ENCODE measurements at places on chromosomes 16 and 17. TPM values are rescaled to one million over a fixed set of nuclear protein-coding genes. Genes with fewer than 3 reads are reported as not detected.

The TNP2 gene
- total RNA-seq = not detected

The SPATA22 gene
- 0.53 TPM for total RNA-seq

The IRF8 gene
- 67.9 TPM for total RNA-seq

- no peaks in the 10 kb centered on the region for H3K36me3 ChIP-seq
- DNase-seq = no peak
- no peak overlapping the region for H3K27ac ChIP-seq
- H3K4me1 ChIP-seq = no peaks in the 10 kb centered on the region
- no peaks in the 10 kb centered on the region for H3K27me3 ChIP-seq
These were observed 718.1 kb upstream of the SOX9 start for GRCh38 chr17:71402661-71403141.

- H3K27me3 ChIP-seq = no peaks in the 10 kb centered on the region
- peaks cover 26% of the 10 kb centered on the region for H3K4me1 ChIP-seq
- peak overlapping the region; percentile 73 for H3K27ac ChIP-seq
- no peaks in the 10 kb centered on the region for H3K36me3 ChIP-seq
- DNase-seq = no peak
- H3K4me3 ChIP-seq = no peak overlapping the region
These were observed 40.5 kb downstream of the BAHCC1 start for GRCh38 chr17:81435652-81436293.

GRCh38 chr16:52573365-52574299, 26.7 kb upstream of the TOX3 start:
- DNase-seq = no peak
- no peaks in the 10 kb centered on the region for H3K36me3 ChIP-seq
- H3K27ac ChIP-seq = no peak overlapping the region
- H3K4me1 ChIP-seq = no peaks in the 10 kb centered on the region

DNA sequence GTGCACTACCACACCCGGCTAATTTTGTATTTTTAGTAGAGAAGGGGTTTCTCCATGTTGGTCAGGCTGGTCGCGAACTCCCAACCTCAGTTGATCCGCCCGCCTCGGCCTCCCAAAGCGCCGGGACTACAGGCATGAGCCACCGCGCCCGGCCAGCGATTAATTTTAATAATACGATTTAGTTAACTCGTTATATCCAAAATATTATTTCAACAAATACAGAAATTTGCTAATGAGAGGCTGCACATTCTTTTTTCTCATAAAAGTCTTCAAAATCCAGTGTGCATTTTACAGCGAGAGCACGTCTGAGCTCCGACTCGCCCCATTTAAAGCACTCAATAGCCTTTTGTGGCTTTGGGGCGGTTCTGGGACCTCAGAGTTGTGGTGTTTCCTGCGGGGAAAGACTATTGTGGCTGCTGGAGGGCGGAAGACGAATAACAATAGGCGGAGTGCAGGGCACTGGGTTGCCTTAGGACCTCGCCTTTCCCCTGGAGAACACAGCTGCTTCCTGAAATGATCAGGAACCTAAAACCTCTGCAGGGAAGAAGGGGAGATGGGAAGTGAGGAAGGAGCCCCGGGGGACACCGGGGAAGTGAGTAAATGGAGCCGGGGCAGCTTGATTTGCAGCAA, 2.9 kb upstream of the ZSCAN10 start:
- H3K36me3 ChIP-seq = no peaks in the 10 kb centered on the region
- H3K4me3 ChIP-seq = peak overlapping the region; percentile 17
- H3K4me1 ChIP-seq = peaks cover 35% of the 10 kb centered on the region
- no peaks in the 10 kb centered on the region for H3K27me3 ChIP-seq
- peak overlapping the region; percentile 80 for H3K27ac ChIP-seq

- no peaks in the 10 kb centered on the region for H3K27me3 ChIP-seq
- H3K4me1 ChIP-seq = no peaks in the 10 kb centered on the region
- no peak for DNase-seq
- H3K36me3 ChIP-seq = no peaks in the 10 kb centered on the region
These were observed 105.2 kb downstream of the C16orf95 start for GRCh38 chr16:87212026-87212425.

GRCh38 chr17:1611715-1612114, 16.9 kb downstream of the SLC43A2 start:
- no peak overlapping the region for H3K4me3 ChIP-seq
- no peak for DNase-seq
- peaks cover 26% of the 10 kb centered on the region for H3K36me3 ChIP-seq
- peak overlapping the region; percentile 53 for H3K27ac ChIP-seq
- H3K4me1 ChIP-seq = peaks cover 29% of the 10 kb centered on the region
- H3K27me3 ChIP-seq = no peaks in the 10 kb centered on the region

GRCh38 chr17:2964370-2964769, 99.0 kb downstream of the OR1D5 start:
- H3K36me3 ChIP-seq = no peaks in the 10 kb centered on the region
- no peaks in the 10 kb centered on the region for H3K27me3 ChIP-seq
- no peak overlapping the region for H3K4me3 ChIP-seq
- no peak for DNase-seq
- H3K27ac ChIP-seq = no peak overlapping the region

DNA sequence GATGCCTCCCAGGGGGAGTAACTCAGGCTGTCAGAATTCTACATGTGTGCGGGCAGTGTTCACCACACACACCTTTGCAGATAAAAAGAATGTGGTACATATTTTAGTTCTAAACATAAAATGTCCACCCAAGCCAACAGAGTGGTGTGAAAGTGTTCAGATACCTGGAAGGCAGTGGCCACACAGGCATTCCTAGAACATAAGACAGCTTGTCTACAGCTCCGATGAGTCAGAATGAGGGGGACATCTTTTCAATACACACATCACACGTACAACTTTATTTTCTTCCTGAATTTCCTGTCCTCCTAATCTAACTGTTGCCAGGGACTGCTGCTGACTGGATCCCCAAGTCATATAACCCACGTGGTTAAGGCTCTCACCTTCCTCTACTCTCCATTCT, 142.3 kb downstream of the ZFHX3 start:
- DNase-seq = no peak
- H3K36me3 ChIP-seq = no peaks in the 10 kb centered on the region

Measured in lower lobe of right lung (tissue), 2 donors.